ENCODE measurements at places on chromosomes 2 and 18.

- no peak for DNase-seq
Observed at GRCh38 chr2:186424265-186424664, 61.8 kb upstream of the ZC3H15 start.

DNA sequence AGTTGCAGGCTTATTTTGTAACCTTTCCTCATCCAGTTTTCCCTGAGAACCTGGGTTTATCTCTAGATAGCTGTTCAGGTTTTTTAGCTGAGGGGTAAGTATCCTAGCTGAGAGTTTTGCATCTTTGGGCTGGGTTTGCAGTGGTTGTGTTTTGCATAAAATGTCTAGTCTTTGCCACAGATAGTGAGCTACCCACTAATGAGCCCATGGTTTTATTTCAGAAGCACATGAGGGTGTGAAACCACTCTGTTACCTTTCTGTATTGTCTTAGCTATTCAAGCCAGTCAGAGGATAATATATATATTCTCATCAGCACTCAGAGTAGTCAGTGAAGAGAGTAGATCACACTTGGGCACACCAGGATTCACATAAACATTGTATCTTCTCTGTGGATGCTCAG, 24.6 kb upstream of the TXNDC2 start:
- DNase-seq, result no peak

- DNase-seq, result peak; percentile 51
Observed at GRCh38 chr2:233349005-233349998, 5.0 kb upstream of the DGKD start.

DNA sequence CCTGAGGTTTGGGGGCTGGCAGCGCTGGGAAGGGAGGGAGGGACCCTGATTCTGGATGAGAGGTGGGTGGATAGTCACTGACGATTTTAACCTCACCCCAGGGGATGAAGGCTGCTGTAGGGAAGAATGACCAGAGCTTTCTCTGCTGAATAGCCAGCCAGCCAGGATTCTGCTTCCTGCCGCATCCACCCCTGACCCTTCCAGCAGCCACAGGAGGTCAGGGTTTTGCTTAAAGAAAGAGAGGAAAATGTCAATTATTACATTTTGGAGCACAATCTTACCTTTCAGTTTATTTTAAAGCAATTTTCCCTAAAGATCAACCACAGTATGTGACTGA, 217.7 kb downstream of the GBX2 start:
- DNase-seq, result no peak

DNA sequence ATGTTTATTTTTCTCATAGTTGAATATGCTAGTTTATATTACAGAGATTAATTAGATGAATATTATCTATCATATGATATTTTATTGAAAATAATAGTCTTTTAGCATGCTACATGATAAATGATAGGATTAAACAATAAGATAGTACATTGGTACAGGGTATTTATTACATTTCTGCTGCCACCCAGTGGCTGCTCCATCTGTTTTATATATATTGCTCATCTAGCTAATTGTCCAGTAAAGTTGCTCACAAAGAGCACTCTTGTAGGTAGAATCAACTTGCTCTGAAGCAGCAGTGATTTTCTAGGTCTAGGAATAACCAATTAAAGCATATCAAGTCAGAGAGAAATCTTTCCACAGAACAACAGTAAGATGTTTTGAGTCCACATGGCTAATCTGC, 183.3 kb downstream of the ASXL3 start:
- peak; percentile 10 for DNase-seq

DNA sequence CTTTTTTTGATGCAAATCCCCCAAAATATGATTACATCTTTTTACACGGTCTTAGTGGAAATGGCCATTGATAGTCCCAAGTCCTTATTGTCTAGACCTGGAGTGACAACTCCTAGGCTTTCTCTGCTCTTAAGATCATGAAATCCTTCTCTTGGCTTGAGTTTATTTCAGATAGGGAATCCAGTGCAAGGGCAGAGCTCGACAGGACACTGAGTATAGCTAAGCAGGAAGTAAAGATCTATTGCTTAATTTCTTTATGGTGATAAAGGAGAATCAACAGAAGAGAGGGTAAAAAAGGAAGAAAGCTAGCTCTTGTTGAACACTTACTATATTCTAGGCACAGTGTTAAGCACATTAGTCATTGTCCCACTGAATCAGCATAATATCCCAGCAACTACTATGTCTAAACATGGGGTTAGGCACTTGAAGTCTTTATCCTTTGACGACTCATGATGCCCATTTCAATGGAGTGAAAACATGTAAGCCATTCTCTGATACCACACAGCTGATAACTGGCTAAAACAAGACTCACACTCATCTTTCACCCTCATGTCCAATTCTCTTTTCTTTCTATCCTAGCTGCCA, 74.1 kb upstream of the LRATD1 start:
- DNase-seq, result no peak

- DNase-seq, result no peak
Observed at GRCh38 chr2:141711627-141712026, 419.2 kb downstream of the LRP1B start.

DNA sequence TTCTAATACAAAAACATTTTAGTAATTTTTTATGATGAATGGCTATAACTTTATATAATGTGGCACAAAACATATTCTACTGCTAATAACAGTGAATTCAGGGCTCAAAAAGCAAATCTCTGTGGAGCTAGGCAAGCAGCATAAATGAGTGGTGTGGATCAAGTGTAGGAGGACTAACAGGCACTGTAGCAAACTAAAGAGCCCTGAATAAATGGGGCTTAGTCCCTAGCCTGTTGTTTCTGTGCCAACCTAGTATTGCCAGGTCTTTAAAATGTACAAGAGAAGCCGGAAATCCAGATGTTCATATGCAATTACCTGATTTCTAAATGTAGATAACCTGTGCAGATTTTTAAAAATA, 18.5 kb downstream of the REL start:
- DNase-seq, result no peak

- DNase-seq, result no peak
Observed at GRCh38 chr2:206700156-206700555, 18.0 kb downstream of the DYTN start.

DNA sequence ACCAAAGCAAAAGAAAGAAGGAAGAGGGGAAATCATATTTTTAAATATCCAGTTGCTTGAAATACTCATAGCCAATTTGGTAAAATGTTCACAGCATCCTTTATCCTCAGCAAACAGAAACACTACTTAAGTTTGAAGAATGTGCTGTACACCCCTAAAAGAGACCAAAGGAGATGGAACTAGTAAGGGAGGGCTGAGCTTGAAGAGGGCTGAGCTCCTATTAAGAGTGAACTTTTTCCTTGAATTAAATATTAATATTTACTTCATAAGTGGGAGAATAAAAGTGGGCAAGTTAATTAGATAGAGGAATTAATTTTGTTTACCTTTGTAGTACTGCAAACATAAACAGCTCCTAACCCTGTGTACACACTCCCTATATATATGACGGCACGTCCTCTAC, 7.0 kb downstream of the EVX2 start:
- DNase-seq, result no peak

GRCh38 chr2:231671270-231672050, 36.9 kb upstream of the PTMA start:
- DNase-seq, result no peak

DNA sequence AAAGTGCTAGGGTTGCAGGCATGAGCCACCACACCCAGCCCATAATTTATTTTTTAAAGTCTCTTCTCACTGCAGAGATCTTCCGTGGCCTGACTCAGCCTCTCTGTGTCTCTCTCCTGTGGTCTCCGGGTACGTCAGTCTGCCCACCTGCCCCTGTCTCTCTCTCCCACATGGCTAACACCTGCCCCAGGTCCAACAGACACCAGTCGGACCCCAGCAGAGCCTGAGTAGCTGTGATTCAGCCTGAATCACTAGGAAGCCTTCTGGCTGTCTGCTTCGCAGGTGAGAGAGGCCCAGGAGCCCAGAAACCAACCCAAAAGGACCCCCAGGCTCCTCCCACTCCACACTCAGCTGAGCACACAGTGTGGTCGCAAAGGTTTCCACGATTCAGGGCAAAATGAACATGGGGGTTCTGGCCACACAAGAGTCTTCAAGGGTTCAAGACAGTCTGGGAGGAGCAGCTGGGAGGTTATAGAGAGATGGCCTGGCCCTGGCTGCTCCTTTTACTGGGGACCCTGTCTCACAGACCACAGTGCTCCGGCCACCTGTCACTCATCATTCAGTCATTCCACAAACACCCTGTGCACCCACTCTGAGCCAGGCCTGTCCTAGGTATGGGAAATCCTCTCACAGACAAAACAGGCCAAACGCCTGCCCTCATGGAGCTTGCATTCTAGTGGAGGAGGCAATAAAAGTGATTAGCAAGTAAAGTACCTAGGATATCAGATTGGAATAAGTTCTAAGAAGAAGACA, 8.6 kb downstream of the RUFY4 start:
- DNase-seq, result no peak

DNA sequence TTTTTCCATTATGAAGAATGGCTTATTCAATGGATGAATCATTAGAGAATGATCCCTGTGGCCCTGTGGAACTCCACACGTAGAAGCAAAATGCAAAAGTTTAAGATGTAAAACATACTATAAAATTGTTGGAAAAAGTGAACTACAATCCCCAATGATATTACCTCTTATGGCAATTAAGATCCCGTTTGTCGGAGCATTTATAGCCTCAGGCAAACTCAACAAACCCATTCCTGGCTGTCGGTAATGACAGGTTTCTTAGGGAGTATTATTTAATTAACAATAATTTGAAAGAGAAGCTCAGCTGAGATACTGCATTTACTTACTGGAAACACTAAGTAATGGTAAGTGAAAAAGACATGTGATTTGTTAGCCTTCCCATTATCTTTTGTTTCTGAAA, 138.3 kb downstream of the CDH20 start:
- DNase-seq, result no peak

DNA sequence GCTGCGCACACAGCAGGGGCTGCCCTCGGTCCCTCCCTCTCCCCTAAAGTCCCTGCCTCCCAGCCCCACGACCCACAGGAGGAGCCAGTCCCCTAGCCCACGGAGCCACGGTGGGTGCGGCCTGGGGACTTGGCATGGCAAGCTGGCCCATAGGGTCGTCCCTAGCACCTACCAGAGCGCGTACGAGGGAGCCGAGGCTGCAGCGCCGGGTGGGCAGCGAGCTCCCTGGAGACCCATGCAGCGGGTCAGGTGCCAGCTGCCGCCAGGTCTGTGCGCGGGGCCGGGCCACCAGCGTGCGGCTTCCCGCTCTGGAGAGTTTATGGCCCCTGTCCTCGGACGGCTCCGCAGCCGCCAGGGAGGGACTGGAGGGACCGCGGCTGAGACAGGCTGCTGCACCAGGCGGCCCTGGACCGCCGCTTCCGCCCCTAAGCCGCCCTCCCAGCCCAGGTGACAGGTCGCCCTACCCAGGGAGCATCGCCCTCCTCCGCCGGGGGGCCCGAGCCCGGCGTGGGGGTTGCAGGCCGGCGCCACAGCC, 273.6 kb downstream of the CCDC74A start:
- no peak for DNase-seq

DNA sequence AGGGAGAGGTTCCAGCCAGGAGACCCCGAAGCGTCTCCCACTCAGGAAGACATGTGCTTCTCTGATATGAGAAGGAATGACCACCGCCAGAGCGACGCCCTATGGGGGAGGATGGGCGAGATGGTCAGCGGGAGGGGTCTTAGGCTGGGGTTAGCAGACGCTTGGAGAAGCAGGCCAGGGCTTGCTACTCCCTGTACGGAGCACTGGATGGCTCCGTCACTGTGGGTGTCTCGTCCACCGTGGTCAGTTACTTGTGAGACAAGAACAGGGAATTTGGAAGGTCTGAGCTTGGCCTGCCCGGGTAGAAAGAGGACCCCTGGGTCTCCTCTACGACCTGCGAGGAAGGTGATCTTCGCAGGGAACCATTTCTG, 39.8 kb downstream of the TMEM18 start:
- no peak for DNase-seq

DNA sequence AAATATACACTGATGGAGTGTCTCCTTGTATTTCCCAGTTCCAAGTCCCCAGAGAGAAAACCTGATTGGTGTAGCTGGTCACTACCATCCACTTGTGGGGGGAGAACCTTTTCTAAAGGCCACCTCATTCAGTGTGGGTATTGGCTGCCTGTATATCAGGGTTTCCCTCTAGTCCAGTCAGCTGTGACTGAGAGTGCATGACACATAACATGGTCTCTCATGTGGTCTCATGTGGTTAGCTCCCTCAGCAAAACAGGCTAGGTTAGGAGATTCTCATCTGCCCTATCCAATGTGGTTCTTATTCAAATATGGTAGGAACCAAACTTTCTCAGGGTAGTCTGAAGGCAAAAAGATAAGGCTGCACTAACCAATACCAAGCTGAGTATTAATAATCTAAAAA, 4.1 kb upstream of the GORASP2 start:
- DNase-seq, result no peak

- DNase-seq, result peak; percentile 60
Observed at GRCh38 chr18:55321265-55322177, 266.5 kb downstream of the TCF4 start.

DNA sequence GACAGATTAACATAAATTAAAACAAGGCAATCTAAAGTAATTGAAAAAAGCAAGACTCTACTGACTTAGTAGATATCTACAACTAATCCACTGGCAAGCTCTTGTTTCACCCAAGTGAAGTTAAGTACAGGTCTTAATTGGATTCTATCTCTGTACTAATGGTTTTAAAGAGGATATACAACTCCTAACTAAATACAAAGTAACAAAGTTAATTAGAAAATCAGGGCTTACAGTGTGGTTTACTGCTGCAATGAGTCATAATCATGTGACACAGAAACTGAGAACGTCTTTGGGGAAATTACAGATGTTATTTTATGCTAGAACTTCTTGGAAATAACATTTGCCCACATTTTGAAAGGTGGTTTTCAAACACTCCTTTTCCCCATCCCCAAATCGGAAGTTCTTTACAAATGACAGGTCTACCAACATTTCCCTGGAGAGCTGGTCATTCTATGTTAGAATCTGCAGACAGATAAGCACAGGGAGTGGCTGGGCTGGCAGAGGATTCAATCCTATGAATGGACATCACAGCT, 245.3 kb downstream of the STK39 start:
- DNase-seq, result no peak

GRCh38 chr18:47081578-47081977, 46.2 kb upstream of the ELOA2 start:
- no peak for DNase-seq

- no peak for DNase-seq
Observed at GRCh38 chr2:175626796-175627195, 375.3 kb downstream of the LNPK start.

DNA sequence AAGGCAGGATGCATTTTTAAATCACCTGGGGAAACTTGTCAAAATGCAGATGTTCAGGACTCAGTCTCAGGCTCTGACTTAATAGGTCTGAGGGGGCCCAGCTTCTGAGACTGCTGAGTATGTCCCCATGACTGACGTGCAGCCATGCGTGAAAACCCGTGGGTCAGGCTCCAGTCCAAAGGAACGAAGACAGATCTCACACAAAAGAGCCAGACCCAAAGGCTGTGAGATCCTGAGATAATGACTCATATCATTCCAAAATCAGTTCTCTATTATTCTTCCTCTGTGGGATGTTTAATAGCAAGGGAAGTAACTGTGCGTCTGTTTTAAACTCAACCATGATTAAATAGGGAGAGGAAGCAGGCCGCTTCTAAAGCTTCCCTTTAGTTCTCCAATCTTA, 107.4 kb upstream of the ACAA2 start:
- DNase-seq, result peak; percentile 13

GRCh38 chr2:115650827-115651226, 1208.4 kb downstream of the DPP10 start:
- DNase-seq, result no peak

- DNase-seq, result no peak
Observed at GRCh38 chr2:168589236-168590211, 133.5 kb downstream of the CERS6 start.
